ENCODE measurements at places on chromosomes 1 and 21.
A peak's percentile ranks its signal among the peaks of the same experiment; 100 is the strongest.

DNA sequence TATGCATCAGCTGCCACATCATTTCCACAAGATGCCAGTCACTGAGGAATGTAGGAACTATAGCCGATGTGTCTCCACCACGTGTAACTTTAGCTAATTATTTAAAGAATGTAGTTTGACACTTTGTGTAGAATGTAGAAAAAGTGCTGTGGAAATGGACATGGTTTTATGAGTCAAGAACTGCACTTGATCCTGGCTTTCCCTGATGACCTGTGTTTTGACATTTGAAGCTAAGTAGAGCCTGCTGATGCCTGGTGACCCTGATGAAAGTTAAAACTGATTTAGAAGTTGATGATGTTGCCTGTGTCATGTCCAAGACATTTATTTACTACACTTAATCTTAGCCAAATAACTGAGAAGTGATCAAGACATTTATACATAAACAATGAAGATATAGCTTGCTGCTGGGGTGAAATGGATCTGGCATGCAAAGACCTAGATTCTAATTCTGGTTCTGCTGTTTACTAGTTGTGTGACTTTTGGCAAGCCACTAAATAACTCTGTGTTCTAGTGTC, 4.4 kb upstream of the OSBPL9 start:
- DNase-seq = no peak

GRCh38 chr1:110348050-110348449, 8.9 kb downstream of the RBM15 start:
- DNase-seq = no peak

- DNase-seq = no peak
These were observed 18.7 kb downstream of the C21orf58 start for GRCh38 chr21:46304955-46305354.

DNA sequence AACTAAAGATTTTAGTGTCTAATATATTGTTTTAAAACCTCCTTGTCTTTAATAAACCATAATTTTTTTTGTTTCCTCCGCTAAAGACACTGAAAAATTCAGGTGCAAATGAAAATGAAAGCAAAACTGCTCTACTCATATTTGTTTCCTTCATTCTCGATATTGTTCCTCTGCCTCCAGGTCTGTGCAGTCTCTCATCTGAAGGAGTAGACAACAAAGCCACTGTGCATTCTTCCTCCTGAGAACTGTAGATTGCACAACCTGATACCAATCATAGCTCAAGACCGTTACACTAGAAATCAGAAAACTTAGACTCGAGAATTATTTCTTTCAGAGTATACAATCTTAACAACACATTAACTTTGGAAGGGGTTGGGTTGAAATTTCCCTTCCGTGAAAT, 373.1 kb upstream of the CXADR start:
- DNase-seq = peak; percentile 44

GRCh38 chr1:146012703-146013558, 8.6 kb downstream of the HJV start:
- peak; percentile 87 for DNase-seq

DNA sequence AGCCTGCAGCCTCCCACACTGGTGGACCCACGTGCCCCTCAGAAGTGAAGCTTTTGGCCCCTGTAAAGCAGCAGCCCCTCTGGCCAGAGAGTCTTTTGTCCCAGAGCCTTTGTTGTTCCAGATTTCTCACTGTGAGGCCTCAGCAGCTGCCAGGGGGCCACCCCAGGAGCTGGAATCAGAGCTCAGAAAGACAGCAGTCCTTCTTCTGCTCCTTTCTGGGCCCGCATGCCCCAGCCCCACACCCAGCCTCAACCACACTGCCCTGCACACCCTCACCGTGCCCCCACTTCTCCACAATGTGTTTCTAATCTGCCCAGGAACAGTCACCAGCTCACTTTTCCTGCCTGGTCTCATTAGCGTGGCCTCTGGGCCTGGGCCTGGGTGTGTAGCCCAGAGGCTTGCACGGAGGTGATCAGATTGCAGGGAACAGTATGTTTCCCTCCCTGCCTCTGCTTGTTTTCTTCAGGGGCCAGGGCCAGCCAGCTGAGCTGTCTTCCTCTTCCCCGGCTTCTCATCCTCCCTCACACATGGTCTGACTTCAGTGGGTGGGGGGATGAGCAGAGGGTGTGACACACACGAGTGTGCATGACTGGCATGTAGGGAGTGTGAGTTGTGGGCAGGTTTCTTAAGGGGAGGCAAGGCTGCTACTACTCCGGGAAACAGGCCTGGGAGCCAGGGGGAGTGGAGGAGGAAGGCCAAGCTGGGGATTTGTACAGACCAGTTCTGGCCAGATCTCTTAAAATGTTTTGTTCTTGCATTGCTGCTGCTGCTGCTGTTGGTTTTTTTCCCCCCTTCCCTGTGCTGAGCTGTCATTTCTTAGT, 82.5 kb upstream of the ZNF648 start:
- peak; percentile 89 for DNase-seq

DNA sequence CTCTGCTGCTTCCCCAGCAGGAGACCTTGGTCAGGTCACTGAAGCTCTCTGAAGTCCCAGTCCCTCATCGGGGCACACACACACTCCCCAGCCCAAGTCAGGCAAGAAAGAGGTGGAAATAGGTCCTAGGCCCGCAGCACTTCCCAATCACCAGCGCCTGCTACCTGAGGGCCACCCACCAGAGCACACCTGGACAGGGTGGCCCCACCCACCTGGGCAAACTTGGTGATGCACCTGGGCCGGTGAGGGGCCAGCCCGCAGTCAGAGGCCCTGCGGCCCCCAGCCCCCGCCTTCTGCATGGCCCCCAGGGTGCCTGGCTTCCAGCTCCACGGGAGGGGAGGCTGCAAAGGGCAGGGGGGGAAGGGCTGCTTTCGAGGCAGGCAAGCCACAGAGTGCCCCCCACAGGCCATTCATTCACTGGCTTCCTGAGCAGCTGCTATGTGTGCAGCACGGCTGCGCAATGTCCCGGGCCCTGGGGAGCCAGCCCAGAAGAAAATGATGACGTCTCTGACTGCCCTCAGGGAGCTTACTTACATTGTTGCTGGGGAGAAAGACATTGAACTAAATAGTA, 4.7 kb downstream of the SH2D5 start:
- DNase-seq = no peak

GRCh38 chr21:41112740-41113692, 54.9 kb upstream of the BACE2 start:
- DNase-seq = peak; percentile 27

GRCh38 chr1:226158457-226158856, 28.1 kb downstream of the ACBD3 start:
- DNase-seq = no peak

DNA sequence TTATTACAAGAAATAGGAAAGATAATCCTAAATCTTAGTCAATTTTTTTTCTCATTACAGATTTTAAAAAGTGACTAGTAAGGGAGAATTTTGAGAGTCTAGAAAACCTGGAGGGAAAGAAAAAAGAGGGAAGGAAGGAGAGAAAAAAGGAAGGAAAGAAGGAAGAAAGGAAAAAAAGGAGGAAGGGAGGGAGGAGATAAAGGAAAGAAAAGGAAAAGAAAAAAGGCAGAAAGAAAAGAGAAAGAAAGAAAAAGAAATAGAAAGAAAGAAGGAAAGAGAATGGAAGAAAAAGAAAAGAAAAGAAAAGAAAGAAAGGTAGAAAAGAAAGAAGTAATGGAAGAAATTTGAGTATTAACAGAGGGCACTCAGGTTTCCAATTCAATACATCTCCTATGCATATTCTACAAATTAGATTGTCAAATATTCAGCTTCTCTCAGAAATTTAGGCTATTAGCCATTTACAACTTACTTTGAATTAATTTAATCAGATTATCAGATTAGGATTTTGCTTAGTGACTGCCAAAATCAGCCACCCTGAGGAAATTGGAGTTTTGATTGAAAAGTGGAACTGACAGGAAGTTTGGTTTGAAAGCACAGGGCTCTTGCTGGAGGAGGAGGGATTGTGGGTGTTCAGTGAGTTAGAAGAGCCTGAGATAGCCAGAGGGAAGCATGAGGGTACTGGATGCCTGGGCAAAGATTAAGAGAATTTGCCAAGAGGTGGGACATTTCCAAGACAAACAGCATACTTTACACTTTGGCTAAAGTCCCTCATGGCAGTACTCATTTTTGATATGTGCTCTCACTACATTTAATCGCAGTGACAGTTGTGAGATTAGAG, 677.8 kb downstream of the USP25 start:
- DNase-seq = no peak
